GM03348 (cell line): ENCODE measurements at places on chromosomes 7 and 10.

GRCh38 chr10:104301907-104302690, 33.1 kb downstream of the GSTO2 start:
- DNase-seq: no peak

- no peak for DNase-seq
Measured at GRCh38 chr7:87473986-87474385, 1.5 kb downstream of the ABCB4 start.

- DNase-seq: peak; percentile 51
Measured at GRCh38 chr7:94698275-94698674, 42.3 kb upstream of the SGCE start.

- DNase-seq: no peak
Measured at GRCh38 chr10:25631471-25631870, 302.6 kb upstream of the MYO3A start.

- no peak for DNase-seq
Measured at GRCh38 chr7:12921751-12922345, 234.4 kb downstream of the ARL4A start.
